ENCODE measurements at places on chromosomes 5 and 9.

- DNase-seq = no peak
These were observed 167.9 kb upstream of the CD180 start for GRCh38 chr5:67364381-67364970.

GRCh38 chr9:81430727-81431126 is 258.6 kb downstream of the TLE1 start:
- no peak for DNase-seq

DNA sequence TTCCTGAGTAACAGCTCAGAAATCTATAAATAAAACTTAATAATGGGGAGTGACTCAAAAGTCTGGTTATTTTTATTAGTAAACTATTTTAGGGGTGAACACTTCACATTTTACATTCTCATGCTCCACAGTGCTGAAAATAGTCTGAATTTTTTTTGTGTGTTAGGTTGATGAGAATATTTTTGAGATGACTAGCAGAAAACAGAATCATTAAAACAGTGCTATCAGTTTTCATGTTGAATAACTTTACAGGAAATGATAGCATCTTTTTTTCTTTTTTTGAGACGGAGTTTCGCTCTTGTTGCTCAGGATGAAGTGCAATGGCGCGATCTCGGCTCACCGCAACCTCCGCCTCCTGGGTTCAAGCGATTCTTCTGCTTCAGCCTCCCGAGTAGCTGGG is 60.3 kb downstream of the TMC1 start:
- no peak for DNase-seq

DNA sequence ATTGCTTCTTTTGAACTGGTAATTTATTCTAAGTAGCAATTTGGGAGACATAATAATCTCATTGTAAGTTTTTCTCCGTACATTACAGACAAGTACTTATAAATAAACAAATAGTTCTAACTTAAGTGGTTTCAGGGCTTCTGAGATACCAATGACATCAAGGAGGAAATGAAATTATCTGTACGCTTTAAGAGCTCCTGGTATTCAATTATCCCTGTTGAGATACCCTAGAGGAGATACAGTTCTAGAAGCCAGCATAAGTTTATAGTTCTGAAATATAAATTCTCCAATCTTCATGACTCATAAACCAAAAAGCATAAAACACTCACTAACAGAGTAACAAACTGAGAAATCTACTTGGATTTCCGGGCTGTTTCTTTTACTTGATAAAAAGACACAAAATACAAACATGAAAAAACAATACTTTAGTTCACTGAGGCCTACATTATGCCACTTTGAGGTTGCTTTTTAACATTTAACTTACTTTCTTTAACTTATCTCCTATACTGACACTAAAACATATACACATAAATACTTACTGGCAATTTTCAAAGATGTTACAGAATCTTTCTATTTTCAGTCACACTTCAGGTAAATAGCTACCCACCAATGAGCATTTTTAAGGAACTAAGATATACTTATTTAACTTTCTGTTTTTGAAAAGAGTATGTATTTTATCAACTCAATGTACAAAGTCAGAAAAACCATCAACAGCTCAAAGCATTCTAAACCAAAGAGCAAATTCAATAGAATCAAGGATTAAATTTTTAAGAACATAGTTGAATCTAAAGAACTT is 7.5 kb downstream of the DCTN4 start:
- no peak for DNase-seq

- no peak for DNase-seq
These were observed 142.8 kb upstream of the STK32A start for GRCh38 chr5:147092044-147092443.

DNA sequence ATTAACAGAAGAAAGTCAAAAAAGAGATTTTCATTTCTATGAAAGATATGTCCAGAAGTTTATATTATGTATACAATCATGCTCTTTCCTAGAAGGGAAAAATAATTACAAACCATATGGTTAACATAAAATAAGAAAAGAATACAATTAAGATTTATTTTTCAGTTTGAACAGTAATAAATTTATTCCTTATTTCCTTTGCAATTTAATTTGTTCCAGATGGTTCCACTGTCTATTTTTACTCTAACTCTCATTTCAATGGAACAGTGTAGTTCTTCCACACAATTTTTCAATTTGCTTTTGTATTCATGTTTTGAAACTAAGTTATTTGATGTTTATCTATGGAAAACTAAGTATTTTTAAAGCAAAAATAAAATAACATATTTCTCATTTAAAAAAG is 1026.3 kb downstream of the TAF11L14 start:
- DNase-seq = no peak

GRCh38 chr9:98990181-98990870 is 46.6 kb downstream of the COL15A1 start:
- DNase-seq = no peak

DNA sequence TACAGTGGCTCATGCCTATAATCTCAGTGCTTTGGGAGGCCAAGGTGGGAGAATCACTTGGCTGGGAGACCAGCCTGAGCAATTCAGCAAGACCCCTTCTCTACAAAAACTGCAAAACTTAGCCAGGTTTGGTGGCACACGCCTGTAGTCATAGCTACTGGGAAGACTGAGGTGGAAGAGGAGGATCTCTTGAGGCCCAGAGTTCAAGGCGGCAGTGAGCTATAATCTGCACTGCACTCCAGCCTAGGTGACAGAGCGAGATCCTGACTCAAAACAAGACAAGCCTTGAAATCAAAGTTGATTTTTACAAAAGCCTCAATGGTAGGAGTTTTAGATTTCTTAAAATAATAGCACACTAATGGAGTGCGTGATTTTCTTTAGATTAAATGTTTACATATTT is 14.6 kb downstream of the UBE2D2 start:
- DNase-seq = no peak

GRCh38 chr9:99365233-99365980 is 143.3 kb downstream of the SEC61B start:
- DNase-seq = no peak

- DNase-seq = no peak
These were observed 19.8 kb downstream of the RGMB start for GRCh38 chr5:98793223-98793622.

GRCh38 chr9:99073985-99074901 is 30.7 kb upstream of the TGFBR1 start:
- no peak for DNase-seq

GRCh38 chr9:20300430-20301115 is 321.7 kb downstream of the MLLT3 start:
- DNase-seq = no peak

DNA sequence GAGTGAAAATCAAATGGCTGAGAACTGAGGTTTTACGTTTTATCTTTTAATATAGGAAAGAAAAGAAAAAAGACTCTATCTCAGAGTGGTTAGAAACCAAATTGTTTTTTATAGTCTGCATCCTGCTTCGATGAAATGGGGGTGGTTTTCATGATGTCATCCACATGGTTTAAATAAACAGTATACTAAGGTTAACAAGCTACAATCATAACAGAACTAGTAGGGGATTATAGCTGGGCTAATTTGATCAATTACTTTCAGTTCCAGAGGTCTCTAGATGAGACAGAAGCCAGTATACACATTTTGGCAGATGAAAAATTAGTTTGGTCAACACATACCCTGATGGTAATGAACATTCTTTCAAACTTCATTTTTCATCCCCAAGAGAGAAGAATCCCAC is 106.3 kb upstream of the SNX2 start:
- DNase-seq = no peak

- DNase-seq = no peak
These were observed 8.2 kb upstream of the IFNA21 start for GRCh38 chr9:21174671-21175070.

DNA sequence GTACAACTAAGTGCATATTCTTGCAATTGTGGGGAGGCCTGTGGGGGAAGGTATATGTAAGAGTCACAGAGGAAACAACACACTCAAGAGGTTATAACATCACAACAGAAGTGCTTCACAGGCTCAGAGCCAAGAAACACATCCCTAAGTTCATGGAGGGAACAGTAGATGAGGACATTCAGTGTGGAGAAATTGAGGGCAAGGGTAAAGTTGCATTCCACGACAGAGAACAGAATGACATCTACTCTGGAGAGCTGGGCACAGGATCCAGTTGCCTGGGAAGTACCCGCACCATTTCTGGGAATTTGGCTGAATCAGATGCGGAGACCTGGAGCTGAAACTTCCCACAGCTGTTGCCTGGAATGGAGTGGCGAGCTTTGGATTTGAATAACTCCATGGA is 197.2 kb downstream of the NXNL2 start:
- DNase-seq = no peak

GRCh38 chr9:78562021-78562420 is 265.1 kb downstream of the PSAT1 start:
- DNase-seq = no peak

- no peak for DNase-seq
These were observed 3.6 kb upstream of the POC5 start for GRCh38 chr5:75720882-75721281.

GRCh38 chr5:2170761-2171160 is 288.0 kb upstream of the IRX4 start:
- DNase-seq = no peak

- DNase-seq = no peak
These were observed 836.7 kb upstream of the CDH10 start for GRCh38 chr5:25481463-25481862.

GRCh38 chr9:33291031-33291397 is 698 bp downstream of the NFX1 start:
- DNase-seq = no peak

DNA sequence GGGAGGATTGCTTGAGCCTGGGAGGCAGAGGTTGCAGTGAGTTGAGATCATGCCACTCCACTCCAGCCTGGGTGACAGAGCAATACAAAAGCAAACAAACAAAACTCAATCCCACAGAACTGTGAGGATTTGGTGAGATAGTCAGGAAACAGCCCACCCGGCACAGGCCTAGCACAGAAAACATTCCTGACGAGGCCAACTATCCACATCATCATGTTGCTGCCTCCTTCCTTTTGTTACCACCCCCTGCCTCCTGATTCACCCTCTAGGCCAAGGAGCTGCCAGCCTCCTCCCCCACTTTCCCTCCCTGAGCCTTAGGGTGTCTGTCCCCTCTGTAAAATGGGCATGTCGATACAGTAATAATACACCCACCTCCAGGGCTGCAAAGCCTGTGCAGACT is 39.0 kb downstream of the STK10 start:
- DNase-seq = no peak

DNA sequence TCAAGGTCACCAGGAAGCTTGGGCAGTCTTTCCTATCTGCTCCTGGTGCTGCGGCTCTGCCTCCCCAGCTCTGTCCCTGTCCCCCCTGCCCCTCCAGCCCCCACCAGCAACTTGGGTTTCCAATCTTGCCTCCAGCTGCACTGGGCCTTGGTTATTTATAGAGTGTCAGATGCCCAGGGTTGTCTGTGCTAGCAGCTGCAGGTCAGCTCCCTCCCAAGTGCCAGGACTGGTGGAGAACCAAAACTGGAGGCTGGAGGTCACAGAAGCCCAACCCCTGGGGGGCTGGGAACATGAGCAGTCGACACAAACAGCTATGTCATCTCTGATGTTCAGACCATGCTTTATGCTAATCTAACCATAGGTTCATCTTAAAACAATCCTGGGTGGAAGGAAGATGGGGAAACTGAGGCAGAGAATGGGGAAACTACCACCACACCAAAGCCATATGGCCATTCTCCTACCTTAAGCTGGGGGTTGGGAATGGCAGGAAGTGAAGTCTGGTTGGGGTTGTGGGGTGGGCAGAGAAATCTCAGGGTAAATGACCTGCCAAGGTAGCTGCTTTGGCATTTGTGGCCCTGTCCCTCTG is 1.7 kb downstream of the TPM2 start:
- no peak for DNase-seq

GRCh38 chr5:75340714-75341478 is 3.9 kb downstream of the HMGCR start:
- no peak for DNase-seq

DNA sequence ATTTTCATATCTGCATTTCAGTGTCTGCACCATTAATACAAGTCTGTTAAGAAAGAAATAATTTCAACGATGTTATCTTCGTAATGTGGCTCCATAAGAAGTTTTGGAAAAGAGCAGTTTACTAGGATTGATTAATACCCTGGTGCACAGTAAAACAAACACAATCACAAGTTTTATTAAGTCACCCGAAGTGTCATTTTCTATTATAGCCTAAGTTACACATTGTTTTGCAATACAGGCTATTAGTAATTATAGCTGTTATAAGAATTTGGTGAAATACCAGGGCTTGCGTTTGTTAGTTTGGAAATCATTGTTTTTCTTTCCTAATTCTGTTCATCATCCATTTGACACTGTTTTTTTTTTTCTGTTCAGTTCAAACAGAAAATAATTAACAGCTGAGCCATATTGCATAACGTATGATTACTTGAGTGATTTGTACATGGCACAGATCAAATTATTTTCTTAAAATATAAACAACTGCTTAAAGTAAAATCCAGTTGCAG is 30.6 kb downstream of the LVRN start:
- DNase-seq = no peak

- no peak for DNase-seq
These were observed 133.2 kb downstream of the CFAP90 start for GRCh38 chr5:7717691-7718090.

DNA sequence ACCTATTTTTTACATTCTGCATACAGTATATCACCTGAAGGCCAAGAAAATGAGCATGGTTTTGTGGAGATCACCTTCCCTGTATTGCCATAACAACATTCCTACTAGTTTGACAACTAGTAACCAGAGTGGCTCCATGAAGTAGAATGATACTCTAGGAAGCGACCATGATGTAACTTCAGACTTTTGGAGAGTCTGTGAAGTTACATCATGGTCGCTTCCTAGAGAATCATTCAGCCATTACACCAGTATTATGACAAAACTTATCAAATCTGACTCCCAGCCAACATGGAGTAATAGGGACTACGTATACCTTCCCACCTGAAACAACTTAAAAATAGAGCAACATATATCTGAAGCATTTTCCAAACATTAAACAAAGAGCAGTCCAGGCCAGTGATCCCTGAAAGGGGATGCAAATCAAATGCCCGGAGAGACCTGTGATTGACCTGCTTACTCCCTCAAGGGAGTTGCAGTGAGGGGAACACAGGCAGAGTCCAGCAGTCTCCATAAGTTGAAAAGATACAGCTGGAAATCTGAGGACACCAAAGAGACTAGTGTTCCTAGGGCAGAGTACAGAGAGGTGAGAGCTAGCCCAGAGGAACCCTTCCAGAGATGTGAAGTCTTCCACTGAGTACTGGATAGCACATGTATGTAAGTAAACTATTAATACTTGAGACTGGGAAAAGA is 7.8 kb downstream of the ECM2 start:
- DNase-seq = no peak

DNA sequence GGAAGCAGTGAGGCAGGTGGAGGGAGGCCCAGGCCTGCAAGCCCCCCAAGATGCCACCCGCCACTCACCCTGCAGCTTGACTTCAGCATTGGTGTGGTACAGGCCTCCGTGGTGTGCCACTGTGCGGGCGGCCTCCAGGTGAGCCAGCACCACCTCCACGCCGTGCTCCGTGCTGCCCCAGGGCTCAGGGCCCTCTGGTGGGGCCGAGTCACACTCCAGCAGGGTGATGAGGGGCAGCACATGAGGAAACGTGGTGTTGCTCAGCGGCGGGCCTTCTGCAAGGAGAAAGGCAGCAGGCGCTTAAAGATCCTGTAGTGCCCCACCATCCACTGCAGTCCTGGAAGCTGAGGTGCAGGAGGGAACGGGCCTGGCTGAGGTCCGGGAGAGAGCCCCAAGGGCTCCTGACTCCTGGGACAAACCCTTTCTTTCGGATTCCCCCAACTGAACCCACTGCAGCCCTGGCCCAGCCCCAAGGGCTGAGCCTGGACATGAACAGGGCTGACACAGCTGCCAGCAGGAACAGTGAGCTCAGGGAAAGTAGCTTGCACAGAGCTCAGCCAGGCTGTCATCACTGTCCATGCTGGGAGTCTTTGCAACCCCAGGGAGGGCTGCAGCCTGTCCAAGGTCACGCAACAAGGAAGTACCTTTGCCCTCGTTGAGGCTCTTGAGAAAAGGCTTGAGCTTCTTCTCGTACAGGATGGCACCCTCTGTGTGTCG is 4.7 kb upstream of the TOR2A start:
- no peak for DNase-seq

All from dorsolateral prefrontal cortex (tissue), 122 donors.